ENCODE measurements at places on chromosomes 3 and 15.

DNA sequence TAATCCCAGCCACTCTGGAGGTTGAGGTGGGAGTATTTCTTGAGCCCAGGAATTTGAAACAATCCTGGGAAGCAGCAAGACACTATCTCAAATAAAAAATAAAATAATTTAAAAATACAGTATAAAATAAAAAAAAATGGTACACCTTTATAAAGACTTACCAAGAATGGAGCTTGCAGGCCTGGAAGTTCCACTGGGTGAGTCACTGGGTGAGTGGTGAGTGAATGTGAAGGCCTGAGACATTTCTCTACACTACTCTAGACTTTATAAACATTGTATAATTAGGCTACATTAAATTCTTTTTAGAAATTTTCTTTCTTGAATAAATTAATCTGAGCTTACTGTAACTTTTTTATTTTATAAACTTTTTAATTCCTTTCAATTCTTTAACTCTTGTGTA lies 609.1 kb upstream of the BCHE start:
- no peak for DNase-seq

GRCh38 chr3:71110385-71111222 lies 472.9 kb downstream of the FOXP1 start:
- DNase-seq: no peak

DNA sequence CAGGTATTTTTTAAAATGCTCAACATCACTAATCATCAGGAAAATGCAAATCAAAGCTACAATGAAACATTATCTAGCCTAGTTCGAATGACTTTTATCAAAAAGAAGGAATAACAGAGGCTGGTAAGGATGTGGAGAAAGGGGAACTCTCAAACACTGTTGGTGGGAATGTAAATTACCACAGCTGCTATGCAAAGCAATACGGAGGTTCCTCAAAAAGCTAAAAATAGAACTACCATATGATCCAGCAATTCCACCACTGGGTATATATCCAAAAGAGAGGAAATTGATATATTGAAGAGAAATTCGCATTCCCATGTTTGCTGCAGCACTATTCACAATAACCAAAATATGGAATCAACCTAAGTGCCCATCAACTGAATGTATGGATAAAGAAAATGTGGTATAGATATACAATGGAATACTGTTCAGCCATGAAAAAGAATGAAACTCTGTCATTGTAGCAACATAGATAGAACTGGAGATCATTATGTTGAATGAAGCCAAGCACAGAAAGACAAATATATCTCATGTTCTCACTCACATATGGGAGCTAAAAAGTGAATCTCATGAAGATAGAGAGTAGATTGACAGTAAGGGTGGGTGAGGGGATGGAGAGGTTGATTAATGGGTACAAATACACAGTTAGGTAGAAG lies 19.7 kb upstream of the CLN6 start:
- no peak for DNase-seq

- DNase-seq: no peak
Observed at GRCh38 chr3:161337311-161337710, 34.0 kb downstream of the SPTSSB start.

DNA sequence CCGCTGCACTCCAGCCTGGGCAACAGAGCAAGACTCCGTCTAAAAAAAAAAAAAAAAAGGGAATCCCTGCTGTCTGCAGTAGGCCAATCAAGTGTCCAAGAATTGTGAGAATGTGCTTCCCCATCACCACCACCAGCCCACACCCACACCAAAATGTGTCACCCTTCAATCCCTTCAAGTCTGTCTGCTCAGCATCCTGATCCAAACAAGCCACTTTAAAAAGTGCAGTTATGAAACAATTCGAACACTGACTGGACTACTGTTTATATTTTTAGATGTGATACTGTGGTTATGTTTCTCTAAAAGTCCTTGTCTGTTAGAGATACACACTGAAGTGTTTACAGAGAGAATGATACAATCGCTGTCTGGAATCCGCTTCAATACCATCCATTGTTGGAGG lies 78.1 kb upstream of the CGNL1 start:
- no peak for DNase-seq

DNA sequence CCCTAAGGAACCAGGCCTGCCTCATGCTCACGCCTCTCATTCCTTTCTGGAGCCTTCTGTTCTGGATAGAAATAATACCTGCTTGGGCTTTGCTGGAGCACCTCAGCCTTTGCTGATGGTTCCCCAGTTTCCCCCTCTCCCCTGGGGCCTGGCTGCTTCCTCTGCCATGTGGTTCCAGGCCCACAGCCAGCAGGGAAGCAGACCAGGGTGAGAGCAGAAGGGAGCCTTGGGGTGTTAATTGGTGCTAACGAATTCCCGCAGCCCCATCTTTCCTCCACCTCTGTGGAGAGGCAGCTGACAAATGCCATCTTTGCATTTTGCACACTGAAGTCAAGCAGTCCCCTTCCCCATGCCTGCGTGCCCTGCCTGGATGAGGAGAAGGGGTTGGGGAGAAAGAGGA lies 13.1 kb upstream of the CORO2B start:
- no peak for DNase-seq

DNA sequence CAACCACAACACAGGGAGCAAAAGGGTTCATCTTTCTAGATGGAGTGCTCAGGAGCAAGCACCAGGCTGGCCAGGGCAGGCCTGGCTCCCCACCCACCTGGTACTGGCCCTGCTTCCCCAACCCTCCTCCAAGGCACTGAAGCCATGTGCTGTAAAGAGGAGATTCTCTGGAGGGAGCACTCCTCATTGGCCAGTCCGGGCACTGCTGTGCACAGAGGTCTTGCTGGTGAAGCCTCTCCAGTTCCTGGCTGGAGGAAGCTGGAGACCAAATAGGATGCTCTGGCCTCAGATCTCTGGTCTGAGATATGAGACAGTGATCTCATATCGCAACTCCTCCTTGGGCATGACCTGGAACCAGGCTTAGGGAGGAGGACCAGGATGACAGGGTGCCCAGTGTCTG lies 7.7 kb upstream of the SEMA3F start:
- DNase-seq: no peak

GRCh38 chr15:20341901-20342600 lies 199.5 kb downstream of the GOLGA6L6 start:
- no peak for DNase-seq

DNA sequence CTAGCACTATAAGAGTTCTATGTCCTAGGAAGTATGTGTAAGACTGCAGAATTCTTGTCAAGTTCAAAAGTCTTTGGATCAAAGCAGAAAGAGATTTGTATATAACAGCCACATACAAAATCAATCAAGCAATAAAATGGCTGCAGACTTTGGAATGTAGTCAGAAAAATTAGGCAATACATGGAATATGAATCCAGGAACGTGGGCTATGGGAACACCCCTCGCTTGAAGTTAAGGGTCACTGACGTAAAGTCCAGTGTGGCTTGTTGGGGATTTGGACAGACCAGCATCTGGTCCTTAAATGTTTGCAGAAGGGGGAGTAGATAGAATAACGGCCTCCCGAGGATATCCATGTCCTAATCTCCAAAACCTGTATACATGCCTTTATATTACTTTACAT lies 178.6 kb downstream of the ADAMTS9 start:
- no peak for DNase-seq

DNA sequence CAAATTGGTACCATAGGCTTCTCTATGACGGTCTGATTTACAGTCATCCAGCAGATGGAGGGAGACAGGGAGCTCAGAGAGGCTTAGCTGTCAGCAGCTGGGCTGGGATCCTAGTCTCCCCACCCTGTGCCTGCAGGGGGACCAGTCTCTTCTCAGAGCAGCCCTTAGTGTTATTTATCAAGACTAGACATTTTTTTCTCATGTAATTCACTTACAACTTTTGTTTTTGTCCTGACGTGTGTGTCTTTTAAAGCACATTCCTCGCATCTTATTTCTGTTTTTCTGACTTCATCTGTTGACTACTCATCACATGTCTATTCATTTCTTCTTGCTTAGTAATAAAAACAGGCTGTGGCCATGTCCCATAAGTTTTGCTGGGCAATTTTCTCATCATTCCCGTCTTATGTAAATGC lies 116.1 kb downstream of the KLF13 start:
- DNase-seq: no peak

DNA sequence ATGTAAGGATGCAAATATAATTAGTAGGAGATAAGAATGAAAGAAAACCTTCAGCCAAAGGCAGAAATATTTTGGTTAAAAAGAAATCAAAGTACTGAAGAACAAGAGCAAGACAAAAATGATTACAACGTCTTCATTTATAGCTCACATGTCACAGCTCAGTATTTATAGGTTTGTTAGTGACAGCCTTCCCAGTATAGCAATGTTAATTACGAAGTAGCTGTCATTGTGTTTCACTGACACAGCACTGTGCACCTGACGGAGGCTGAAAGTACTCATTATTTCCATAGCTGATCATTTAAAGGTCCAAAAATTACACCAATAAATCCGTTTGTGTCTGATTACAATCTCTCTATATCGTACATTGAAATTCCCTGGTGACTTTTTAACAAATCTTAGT lies 561 bp upstream of the OSTN start:
- no peak for DNase-seq

DNA sequence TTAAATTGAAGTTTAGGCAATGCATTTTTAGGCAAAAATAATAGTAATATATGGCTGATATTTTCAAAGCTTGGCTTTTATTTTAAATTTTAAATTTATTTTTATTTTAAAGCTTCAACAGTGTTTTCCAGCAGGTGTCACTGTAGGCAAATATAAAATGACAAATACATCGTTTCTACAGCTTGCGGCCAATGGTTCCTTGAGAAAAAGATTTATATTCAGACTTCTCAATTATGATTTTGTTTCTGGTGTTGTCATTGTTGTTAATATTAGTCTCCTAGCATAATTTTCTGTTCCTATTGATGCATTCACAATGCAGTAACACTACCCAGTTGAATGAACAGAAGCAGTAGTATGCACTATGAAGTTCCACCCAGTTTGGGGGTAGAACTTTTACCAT lies 220.7 kb upstream of the DNAJC19 start:
- no peak for DNase-seq

- no peak for DNase-seq
Observed at GRCh38 chr3:190862209-190863118, at the start of gene GMNC. Gene GMNC (minus strand): TSS chr3:190862694. CDS start chr3:190862615, 79 bp downstream.

DNA sequence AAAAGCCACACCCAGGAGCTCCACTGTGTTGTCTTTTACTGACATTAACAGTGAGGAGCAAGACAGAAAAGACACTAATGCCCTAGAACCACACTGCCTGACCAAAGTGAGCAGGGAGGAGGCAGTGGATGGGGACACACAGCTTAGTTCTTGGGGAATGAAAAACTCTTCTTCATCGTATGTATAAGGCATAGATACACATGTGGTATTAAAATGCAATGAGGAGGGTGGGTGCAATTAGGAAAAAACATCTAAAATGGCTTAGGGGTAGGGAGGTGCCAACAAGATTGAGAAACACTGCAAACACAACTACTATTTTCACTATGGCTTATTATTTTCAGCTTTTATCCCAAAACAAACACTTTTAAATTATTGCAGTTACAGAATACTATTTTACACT lies 15.5 kb downstream of the KLHL25 start:
- DNase-seq: no peak

DNA sequence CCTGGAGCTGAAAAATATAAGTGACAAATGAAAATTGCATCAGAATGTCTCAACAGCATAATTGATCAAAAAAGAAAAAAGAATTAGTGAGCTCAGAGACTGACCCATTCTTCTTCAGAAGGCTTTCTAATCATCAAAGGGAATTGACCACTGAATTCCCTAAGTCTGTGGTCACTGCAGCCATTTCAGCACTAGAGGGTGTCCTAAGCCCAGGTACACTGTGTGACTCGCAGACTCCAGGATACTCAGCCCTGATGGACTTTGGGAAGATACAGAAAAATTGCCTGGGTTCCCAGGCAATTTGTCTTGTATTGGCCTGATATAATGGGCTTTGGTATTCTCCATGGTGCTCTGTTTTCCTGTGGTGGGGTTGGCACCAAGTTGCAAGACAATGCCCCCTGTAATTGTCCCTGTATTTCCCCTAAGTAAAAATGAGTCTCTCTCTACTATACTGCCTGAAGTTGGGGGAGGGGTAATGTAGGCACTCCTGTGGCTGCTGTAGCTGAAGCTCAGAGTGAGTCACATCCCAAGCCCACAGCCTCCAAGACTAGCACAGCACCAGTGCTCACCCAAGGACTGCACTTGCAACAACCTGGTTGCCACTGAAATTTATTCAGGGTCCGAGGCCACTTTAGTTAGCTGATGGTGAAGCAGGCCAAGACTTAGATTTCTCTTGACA lies 256.0 kb upstream of the STAC start:
- DNase-seq: no peak

- DNase-seq: no peak
Observed at GRCh38 chr3:31404871-31405270, 127.9 kb upstream of the STT3B start.

- no peak for DNase-seq
Observed at GRCh38 chr3:7271631-7272030, 410.7 kb downstream of the GRM7 start.

GRCh38 chr15:73359651-73360050 lies 9.1 kb downstream of the HCN4 start:
- no peak for DNase-seq

DNA sequence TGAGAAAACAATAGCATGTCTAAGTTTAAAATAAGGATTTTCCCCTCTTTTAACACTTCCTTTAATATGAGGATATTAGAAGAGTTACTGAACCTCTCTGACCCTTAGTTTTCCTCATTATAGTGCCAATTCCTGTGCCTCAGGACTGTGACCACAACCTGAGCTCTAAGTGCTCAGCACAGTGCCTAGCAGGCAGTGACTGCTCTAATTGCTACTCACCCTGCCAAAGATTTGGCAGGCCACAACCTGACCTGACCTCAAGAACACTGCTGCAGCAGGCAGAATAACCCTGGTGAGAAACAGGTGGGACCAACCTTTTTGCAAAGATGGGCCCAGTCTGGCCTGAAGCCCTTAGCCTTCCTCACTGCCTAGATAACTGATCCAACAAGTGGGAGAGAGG lies 35.7 kb downstream of the NBEAL2 start:
- no peak for DNase-seq

- no peak for DNase-seq
Observed at GRCh38 chr3:61541694-61542093, 19.7 kb upstream of the PTPRG start.

DNA sequence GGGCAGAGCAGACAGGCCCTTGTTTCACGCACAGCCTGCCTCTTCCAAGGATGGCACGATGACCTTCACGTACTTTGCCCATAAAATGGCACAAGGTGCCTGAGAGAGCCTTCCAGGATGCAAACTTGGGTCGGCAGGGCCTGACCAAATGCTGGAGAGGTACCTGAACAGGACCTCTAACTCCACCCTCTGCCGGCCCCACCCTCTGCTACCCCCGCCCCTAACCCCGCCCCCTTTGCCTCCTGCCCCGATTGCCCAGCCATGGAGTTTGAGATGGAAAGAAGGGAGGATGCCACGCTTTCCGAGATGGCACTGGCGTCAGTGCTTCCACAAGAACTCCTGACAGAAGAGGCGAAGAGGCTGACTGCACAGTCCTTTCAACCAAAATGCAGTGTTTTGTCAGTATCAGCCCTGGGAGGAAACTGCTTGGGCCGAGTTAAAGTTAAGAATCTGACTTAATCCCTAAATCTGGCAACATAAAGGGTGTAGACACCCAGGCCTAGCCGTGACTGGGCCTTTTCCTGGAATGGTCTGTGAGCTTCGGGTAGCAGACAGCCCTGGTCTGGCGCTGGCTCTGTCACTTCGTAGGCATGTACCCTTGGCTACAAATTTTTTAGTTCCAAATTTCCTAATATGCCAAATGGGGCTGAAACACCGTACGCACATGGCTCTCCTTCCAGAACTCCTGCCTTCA lies 230.3 kb upstream of the RGMA start:
- DNase-seq: no peak

- DNase-seq: no peak
Observed at GRCh38 chr3:64612082-64612860, 75.5 kb downstream of the ADAMTS9 start.

Data from activated CD4-positive, alpha-beta T cell treated with anti-CD3 and anti-CD28 coated beads, Interleukin-2, amount 50 U/mL, for 24 hours (primary cell).